ENCODE measurements at places on chromosomes 7 and 10.

- no peak for DNase-seq
These were observed 34.2 kb downstream of the PDGFA start for GRCh38 chr7:485188-486081.

DNA sequence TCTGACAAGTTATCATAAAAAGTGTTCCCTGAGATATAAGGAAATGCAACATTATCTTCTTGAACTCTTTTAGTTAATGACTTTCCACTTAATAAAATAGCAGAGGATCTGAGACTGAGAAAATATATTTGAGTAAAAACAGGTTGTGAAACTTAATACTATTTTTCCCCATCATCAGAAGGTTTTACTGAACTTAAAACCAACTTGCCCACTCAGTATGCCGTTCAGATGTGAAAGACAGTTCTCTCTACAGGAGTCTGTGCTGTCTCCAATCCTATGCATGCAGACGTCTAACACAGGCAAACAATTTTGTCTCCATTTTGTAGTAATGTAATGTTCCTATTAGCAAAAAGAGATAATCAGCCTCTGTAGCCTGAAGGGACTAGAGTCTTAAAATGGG is 38.2 kb upstream of the CYP2C18 start:
- DNase-seq, result no peak

DNA sequence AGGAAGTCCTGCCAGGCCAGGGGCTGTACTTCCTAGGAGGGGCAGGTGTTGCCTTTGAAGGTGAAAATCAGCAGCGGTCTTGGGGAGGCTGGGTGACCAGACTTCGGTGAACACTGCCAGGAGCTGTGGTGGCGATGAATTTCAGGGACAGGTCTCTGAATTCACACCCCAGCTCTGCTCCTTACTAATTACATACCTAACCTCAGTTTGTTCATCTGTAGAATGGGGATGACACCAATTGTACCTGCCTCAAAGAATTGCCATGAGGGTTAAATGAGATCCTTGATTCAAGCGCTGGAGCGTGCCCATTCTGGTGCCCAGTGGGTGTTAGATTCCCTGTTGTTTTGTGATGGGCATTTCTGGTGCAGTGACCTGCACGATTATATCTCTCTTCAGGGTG is 102.8 kb downstream of the TACC2 start:
- DNase-seq, result no peak

GRCh38 chr10:113132591-113133121 is 182.6 kb downstream of the TCF7L2 start:
- DNase-seq, result peak; percentile 80

DNA sequence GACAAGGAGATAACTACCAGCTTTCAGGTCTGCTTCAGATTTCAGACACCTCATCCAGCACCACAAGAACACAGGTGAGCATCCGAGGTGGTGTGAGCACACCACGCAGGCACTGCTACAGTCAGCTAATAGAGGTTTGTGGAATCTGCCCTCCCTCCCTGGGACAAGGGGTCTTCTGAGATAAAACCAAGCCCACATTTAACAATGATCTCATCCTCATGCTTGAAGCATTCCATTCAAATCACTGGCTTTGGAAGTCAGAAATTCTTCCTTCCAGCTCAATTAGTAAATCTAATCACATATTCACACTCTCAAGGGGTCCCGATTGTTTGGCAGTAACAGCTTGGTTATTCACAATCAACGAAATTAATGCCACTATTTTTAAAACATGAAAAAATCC is 331.4 kb downstream of the ELMO1 start:
- no peak for DNase-seq

GRCh38 chr10:117425974-117426566 is 50.8 kb upstream of the PDZD8 start:
- no peak for DNase-seq

DNA sequence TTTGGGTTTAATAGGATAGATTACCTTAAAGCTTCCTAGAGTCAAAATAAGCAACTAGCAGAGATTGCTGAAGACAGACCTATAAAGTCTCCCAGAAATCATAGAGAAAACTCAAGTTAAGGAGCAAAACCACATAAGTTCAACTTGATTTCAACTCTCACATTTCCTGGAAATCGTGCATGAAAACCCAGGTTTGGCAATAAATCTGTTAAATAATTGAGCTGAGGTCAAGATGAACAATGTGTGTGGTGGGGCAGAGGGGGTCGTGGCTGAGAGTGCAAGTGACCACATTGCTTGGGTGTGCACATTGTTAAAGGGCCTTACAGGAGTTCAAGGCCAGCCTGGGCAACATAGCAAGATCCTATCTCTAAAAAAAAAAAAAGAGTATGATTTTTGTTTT is 636.5 kb downstream of the GALNT17 start:
- DNase-seq, result peak; percentile 86

DNA sequence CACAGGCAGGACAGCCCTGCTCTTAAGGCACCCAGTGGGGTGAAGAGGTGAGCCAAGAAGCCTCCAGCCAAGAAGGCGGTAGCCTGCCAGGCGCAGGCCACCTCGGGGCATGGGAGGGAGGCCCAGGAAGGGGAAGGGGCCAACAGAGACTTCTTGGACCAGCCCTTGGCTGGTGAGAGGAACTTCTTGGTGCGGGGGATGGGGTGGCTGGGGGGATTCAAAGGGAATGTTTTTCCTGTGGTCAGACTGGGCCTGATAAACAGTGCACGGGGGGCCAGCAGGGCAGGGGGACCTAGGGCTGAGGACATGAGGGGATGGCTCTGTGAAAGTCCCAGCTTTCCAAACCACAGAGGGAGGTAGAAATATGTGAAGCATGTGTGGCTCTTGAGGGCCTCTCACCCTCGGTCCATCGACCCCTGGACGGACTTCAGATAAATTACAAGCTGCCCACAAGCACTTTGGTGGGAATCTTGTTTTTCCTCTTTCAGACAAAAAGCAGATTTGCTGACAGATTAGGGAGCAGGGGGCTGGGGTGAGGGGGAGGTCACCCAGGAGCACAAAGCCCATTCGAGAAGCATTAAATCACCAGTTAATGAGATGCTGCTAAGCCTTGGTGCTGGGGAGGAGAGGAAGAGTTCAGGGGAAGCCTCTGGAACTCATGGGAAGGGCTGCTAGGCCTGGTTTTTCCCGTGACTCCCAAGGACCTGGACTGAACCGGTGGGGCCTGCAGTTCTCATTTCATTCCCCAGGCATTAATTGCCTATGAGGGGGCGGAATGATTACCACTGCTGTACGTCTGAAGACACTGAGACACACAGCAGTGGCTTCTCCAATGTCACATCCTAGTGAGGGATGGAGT is 11.3 kb downstream of the CRYGN start:
- DNase-seq, result peak; percentile 66

DNA sequence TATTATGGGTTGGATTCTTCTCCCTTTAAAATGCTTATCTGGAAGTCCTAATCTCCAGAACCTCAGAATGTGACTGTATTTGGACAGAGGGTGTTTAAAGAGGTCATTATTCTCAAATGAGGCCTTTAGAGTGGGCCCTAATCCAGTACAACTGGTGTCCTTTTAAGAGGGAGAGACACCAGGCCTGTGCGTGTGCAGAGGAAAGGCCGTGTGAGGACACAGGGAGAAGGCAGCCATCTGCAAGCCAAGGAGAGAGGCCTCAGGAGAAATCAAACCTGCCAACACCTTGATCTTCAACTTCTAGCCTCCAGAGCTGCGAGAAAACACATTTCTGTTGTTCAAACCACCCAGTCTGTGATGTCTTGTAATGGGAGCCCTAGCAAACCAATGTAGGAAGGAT is 235.4 kb upstream of the MYO3A start:
- DNase-seq, result no peak

DNA sequence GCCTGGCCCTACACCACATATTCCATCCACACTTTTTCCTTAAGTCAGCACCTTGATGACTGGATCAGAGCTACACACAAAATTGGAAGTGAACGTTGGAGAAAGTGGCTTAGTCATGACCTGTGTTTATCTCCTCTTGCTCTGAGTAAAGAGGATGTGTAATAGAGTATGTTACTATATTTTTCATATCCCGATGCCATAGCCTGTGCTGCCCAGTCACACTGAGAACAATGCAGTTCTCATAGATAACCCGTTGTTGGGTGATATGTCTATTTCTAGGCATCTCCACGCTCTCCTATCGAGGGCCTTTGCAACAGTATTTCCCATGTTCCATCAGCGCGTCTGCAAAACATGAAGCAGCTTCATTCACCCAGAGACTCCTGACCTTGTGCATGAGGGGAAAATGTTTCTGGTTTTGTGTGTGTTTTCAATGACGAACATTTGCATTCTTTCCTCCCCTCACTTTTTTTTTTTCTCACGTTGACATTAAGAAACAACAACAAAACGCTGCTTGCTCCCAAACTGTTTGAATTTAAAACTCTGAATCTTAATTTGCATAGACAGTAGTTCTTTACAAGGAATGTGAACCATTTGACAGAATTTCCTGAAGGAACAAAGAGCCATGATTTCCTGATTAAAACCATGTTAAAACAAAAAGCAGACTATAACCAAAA is 43.4 kb downstream of the GRK5 start:
- DNase-seq, result peak; percentile 78

GRCh38 chr10:31927884-31928548 is 615 bp downstream of the ARHGAP12 start:
- DNase-seq, result peak; percentile 44

GRCh38 chr7:142010952-142011548 is 15.4 kb downstream of the MGAM start:
- no peak for DNase-seq

- no peak for DNase-seq
These were observed 299.2 kb upstream of the LRGUK start for GRCh38 chr7:133827707-133828623.

Measured in fibroblast of skin of abdomen (primary cell).